ENCODE measurements at places on chromosomes 3 and 15.

DNA sequence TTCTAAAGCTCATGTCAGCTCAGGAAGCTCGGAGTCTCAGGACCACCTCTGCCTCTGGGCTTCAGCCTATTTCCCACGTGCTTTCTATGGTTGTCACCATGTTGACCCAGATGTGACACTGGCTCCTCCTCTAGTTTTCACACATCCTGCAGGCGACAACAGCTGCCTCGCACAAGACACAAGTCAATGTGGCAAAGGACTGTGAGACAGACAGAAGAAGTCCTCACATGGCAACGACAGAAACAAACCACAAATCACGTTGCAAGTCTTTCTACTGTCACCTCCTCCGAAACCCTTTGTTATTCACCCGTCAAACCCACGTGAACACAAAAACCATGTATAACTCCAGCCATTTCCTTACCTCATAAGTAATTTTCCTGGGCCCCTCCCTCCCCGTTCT is 194.5 kb downstream of the MEX3B start:
- DNase-seq = no peak

DNA sequence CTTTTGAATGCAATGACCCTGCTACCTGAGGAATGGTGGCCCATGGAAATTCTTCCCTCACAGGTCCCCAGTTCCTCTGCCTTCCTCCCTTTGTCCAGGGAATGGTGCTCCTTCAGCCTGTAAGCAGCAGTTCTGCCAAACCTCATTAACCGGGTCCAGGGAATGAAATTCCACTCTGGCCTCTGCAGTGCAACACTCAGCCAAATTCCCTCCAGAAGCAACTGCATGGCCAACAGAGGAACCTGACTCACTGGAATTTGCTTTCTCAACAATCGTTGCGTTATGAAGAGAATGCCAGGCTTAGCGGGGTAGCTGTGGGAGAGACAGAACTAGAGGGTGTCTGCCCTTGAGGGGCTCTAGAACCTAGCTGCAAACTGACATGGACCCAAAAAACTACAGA is 449.4 kb upstream of the PROK2 start:
- peak; percentile 95 for DNase-seq

DNA sequence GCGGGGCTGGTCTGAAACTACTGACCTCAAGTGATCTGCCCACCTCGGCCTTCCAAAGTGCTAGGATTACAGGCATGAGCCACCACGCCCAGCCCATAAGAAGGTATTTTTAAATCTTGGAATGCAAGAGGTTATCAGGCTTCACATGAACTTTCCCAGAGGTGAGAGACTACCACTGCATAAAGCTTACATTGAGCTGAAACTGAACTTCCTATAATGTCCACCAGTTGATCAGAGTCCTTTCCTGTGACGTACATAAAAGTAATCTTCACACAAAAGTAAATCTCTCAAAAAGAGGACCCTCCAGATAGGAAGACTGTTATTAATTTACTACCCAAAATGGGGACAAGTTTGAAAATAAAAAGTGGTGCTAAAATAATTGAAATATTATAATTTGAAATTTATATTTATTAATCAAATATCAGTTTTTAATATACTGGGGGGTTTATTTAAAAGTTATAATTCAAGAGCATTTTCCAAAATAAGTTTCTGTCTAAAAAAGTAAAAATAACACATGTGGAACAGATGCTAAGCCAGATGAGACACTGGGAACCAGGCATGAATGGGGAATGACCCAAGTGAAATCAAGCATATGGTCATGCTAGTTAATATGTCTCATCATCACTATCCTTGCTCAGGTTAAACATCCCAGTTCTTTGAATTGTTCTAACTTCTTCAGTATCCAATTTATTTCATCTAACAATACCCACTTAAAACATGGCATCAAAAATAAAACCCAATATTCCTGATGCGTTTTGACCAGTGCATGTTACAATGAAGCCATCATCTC is 269.9 kb upstream of the UBE2E2 start:
- DNase-seq = no peak

DNA sequence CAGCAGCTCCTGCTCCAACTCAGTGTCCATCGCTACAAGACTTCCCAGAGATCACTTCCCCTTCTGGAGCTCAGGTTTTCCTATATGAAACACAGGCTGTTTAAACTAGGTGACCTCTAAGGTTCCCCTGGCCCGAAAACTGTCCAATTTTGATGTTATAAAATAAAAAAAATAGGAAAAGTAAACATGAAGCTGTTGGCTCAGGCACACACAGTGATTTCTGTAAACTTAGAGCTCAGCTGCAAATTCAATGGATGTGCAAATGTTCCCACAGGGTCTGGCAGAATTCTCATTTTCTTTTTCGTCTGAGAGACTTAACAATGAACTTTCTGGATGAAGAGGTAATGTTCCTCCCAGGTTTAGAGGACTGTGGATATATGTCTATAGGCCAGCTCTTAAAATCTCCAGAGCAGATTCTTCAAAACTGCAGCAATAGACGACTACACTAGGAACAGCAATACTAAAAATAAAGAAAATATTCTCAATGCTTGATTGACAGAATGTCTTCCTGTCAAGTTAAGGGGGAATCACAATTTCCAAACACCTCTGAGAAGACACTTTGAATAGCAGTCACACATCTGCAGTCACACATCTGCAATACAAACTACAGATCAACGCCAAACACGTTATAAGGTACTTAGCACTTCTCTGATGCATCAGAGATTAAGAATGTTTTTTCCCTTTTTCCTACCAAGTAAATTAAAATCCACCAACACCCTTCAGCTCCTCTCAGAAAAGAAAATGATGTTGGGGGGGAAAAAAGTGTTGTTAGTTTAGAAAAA is 2.8 kb downstream of the NUP210 start:
- DNase-seq = no peak

GRCh38 chr15:20355256-20355868 is 186.2 kb downstream of the GOLGA6L6 start:
- DNase-seq = no peak

- no peak for DNase-seq
Observed at GRCh38 chr15:86623236-86623635, 543.6 kb downstream of the AGBL1 start.

- DNase-seq = peak; percentile 24
Observed at GRCh38 chr3:185318141-185318540, 44.8 kb upstream of the MAP3K13 start.

DNA sequence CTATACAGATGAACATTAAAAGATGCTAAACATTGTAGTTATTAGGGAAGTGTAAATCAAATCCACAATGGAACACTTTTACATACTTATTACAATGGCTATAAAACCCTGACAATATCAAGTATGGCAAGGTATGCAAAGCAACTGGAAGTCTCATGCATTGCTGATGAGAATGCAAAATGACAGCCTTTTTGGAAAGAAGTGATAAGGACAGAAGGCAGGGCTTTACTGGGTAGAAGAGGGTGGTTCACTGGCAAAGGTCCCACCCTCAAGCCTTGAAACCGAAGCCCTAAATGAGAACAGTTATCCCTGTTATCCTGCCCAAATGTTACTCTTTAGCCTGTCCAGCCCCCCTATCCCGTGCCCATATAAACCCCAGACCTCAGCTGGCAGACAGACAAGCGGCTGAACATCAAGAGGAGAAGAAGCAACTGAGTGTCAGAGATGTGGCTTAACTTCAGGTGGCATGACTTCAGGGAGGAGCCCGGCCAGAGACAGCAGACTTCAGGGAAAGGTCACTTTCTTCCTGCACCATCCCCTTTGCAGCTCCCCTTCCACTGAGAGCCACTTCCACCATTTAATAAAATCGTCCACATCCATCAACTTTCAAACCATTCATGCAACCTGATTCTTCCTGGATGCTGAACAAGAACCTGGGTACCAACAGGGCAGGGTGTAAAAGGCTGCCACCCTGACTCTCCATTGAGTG is 732 bp upstream of the GCSAM start:
- no peak for DNase-seq

DNA sequence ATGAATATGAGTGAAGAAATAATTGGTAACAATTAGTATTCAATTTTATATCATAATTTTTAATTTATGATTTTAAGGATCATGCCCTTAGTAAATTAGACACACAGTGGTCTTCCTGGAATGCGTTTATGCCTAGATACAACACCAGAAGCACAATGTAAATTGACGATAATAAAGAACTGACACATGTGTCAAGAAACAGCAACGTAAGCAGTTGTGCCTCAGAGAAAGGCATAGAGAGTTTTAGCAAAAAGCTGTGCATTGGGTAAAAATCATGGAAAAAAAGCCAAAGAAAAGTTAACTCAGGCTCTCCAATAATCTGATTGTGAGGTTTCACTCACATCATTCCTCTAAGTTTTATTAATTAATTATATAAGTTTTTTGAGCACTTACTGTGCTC is 37.0 kb upstream of the CNTN6 start:
- DNase-seq = no peak

Data from AG10803 (cell line).